ENCODE measurements at places on chromosomes 3 and 15.

DNA sequence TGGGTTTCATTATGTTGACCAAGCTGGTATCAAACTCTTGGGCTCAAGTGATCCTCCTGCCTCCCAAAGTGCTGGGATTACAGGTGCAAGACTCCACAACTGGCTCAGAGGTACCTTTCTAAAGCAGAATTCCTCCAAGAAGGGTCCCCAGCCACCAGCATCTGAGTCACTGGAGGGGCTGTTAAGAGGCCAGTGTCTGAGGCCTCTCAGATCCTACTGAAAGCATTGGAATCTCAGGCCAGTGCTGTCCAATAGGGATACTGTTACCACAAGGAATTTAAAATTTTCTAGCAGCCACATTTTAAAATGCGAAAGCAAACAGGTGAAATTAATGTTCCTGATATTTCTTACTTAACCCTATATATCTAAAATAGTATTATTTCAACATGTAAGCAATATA is 1.3 kb downstream of the CAV3 start:
- DNase-seq: no peak

DNA sequence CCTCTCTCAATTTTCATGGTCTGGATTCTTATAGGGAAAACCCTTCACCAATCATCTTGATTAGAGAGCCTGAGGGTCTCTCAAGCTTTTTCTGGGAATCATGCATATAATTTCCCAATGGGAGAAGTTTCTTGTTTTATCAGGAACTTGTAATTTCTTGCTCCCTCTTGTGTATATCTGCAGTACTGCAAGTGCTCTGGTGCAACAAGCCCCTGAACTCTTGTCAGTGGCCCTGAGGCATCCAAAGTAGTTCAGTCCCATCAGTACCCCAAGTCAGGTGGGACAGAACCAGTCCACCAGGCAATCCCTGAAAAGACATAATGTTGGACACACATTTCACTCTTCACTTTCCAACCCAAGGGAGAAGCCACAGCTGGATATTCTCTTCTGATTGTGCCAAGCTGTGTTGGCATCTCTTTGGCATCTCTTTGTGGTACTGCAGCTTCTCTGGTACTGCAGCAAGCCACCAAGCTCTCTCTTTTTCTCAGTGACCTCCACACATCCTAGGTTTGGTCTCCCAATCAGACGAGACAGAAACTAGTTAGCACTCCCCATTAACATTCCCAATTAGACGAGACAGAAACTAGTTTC is 214.5 kb downstream of the ZIC4 start:
- no peak for DNase-seq

DNA sequence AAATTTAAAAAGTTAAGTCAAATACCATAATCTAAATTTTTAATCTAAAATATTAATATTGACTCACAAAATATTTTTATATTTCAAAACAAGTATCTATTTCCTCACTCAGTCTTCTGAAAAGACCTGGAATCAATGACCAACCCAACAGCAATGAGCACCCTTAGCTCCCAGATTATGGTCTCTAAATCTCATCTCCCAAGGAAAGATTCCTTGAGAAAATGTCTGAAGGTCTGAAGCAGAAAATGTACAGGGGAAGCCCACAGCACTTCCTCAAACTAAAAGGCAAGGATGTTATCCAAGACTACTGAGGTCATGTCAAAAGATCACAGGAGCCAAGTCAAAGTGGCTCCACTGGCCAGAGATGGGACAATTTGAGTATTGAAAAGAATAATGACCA is 51.0 kb upstream of the SLCO2A1 start:
- no peak for DNase-seq

DNA sequence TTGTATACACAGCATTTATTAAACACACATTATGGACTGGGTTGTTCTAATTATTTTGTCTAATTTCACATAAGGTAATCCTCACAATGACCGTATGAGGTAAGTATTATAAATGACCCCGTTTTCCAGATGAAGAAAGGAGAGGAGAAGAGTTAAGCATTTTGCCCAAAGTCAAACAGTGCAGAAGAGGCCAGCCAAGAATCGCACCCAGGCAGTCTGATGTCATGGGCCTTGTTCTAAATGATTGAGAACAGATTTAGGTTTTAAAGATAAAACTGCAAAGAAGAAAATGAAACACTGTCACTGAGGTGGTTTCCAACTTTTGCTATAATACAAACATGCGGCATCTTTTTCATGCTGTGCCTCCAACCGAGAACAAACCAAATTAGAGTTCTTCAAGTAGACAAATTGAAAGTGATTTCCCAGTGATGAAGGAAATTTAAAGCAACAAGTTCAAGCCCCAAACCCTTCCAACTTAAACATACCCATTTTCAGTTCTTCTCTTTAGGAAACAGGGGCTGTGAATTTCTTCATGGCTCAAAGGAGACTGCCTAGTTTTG is 155.3 kb downstream of the THRB start:
- no peak for DNase-seq

DNA sequence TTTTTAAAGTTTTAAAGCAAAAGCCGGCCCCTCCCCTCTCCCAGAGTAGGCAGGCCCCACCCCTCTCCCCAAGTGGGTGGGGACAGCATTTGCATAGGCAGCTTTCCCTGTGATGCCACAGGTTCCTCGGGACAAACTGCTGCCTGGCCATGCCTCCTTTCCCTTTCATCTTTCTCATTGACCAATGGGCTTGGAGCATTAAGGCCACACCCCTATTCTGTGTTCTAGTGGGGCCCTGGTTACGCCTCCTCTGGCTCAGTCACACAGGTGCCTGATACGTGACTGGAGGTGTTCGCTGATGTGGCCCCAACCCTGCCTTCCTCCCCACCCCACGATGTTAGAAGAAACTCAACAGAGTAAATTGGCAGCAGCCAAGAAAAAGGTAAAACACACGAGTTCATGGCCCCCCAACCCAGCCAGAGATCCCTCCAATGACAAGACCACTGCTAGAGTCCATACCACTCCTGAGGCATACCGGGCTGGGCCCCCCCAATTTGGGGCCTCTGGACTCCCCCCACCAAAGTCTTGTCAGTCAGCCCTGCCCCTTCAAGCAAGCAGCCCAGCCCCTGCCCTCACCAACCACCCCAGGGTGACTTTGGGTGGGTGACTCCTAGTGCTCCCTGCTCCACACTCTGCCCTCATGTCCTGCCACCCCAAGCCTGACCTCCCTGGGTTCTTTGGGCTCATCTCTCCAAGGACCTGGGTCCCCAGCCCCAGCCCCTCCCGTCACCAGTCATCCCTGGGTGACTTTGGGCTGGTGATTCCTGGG is 62.8 kb upstream of the CSPG4 start:
- no peak for DNase-seq

- no peak for DNase-seq
Observed at GRCh38 chr15:64251121-64251520, 88.3 kb upstream of the PPIB start.

GRCh38 chr15:31098953-31099740 is 2.4 kb downstream of the TRPM1 start:
- no peak for DNase-seq

GRCh38 chr15:81418891-81419290 is 44.9 kb upstream of the TMC3 start:
- no peak for DNase-seq

DNA sequence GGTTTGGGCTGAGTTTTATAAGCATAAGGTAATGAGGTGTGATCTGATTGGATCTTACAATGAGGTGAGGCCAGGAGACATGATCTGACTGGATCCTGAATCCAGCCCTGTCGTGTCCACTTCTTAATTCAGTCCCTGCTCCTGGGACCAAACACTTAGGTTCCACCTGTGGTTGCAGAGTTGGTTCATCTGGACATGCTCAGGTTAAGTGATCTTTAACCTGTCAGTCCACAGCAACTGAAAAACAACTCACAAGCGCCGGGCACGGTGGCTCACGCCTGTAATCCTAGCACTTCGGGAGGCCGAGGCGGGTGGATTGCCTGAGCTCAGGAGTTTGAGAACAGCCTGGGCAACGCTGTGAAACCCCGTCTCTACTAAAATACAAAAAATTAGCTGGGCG is 679.3 kb upstream of the ALCAM start:
- no peak for DNase-seq
